ENCODE measurements at places on chromosomes 4 and X.
A peak's percentile ranks its signal among the peaks of the same experiment; 100 is the strongest.

- no peak for DNase-seq
Measured at GRCh38 chr4:20276848-20277247, 25.1 kb downstream of the SLIT2 start.

- no peak for DNase-seq
Measured at GRCh38 chrX:63506320-63506719, 155.2 kb upstream of the SPIN4 start.

GRCh38 chr4:113404841-113405240 lies 355.4 kb downstream of the ANK2 start:
- DNase-seq: no peak

- DNase-seq: no peak
Measured at GRCh38 chr4:5371415-5372190, 320.3 kb downstream of the STK32B start.

DNA sequence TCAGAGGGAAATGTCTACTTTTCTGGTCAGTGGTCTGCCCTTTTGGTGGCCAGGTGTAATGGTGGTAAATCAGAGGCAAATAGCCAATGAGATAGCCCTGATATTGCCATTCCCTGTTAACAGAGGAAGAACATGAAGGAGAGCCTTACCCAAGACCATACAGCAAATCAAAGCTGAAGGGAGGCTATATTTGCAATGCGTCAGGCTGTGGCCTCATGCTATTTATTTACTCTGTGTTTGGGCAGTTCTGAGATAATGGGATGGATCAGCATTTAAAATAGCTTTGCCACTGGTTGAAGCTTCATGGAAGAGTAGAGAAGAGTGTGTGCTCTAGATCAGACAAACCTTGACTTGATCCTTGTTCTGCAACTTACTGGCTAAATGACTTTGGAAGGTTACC lies 73.3 kb upstream of the MAML3 start:
- no peak for DNase-seq

GRCh38 chrX:24158881-24159280 lies 9.4 kb downstream of the ZFX start:
- no peak for DNase-seq

DNA sequence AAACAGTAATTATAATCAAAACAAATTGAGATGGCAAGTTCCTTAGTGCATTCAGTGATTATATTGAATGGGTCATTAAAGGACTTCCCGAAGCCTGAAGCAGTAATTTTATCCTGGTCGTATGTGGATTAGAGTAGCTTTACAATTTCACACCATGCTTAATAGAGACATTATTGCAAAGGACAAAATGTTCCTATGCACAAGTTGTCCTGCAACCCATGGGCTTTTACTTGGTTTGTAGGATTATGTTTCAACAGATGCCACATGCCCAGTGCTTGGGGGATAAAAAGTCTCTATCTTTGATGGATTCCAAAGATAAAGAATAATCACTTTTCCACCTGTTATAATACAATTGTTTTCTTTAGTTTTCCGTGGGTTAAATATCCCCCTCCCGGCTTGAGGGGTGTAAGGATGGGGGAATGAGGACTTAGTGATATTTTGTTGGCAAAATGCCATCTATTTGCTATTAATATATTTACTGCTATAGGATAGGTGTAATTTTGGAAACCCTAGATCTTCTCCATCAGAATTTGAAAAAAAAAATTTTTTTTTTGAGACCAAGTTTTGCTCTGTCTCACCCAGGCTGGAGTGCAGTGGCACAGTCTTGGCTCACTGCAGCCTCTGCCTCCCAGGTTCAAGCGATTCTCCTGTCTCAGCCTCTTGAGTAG lies 156.5 kb upstream of the ETNPPL start:
- DNase-seq: no peak

- DNase-seq: no peak
Measured at GRCh38 chrX:15158736-15159406, 111.0 kb downstream of the ASB9 start.

DNA sequence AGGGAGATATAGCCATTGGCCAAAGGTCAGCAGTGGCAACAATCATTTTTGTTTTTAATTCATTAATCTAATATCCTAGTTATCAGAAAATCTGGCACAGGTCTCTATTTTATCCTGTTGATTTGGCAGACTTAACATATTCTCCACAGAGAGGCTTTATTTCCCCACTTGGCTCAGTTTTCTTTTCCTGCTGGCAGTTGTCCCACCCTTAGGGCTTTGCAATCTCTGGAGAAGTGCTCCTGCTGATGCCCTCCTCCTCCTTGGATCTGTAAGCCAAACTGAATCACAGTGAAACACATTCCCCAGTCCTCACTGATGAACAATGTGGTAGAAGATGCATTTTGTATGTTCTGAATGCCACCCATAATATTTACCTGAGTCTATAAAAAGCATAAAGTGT lies 889.7 kb downstream of the PDHA2 start:
- no peak for DNase-seq

- DNase-seq: peak; percentile 49
Measured at GRCh38 chrX:66728818-66729271, 90.0 kb upstream of the EDA2R start.

DNA sequence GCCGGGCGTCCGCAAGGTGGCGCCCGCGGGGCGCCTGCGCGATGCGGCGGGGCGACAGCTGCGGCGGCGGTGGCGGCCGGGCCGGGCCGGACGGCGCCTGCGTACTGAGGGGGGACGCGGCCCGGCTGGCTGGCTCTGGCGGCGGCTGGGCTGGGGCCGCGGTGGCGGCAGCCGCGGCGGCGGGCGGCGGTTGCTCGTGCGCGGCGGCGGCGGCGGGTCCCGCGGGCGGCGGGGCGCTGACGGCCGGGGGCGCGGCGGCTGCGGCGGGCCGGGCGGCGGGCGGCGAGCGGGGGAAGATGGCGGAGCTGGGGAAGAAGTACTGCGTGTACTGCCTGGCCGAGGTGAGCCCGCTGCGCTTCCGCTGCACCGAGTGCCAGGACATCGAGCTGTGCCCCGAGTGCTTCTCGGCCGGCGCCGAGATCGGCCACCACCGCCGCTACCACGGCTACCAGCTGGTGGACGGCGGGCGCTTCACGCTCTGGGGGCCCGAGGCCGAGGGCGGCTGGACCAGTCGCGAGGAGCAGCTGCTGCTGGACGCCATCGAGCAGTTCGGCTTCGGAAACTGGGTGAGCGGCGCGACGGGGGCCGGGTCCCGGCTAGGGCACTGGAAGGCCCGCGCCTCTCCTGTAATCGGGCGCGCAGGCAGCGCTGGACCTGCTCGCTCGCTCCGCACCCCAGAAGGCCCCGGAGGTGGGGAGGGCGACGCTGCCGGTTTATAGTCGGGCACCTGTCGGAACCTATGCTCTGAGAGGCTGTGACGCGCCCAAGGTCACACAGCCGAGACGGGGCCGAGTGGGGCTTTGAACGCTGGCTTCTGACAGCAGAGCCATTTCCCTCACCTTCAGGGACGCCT lies at the start of gene TADA2B:
Gene TADA2B, plus strand, starts transcription at position 89 of the 853 bp plus-strand sequence. Its CDS starts 208 bp downstream, at position 297.
- peak; percentile 35 for DNase-seq
